ENCODE measurements at places on chromosomes 2 and 18.

- DNase-seq: no peak
Observed at GRCh38 chr18:39453356-39453755, 1887.8 kb upstream of the CELF4 start.

DNA sequence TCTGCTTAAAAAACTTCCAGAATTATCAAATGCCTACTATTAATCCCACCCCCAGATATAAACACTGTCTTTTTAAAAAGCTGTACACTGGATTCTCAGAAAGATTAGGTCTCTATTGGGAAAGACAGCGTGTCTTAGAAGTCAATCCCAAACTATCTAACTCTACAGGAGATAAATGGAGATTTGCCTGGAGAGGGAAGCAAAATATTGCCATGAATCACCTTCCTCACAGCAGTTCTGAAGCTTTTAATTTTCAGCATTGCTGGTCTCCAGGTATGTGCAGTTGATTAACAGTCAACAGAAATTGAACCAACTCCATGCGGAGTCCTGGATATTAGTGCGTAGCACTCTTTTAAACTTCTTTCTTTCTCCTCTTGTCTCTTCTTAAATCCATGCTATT is 122.2 kb downstream of the DSC3 start:
- DNase-seq: no peak

- no peak for DNase-seq
Observed at GRCh38 chr2:74440378-74441169, 1.2 kb downstream of the RTKN start.

- no peak for DNase-seq
Observed at GRCh38 chr2:39114771-39115170, 6.1 kb downstream of the SOS1 start.

DNA sequence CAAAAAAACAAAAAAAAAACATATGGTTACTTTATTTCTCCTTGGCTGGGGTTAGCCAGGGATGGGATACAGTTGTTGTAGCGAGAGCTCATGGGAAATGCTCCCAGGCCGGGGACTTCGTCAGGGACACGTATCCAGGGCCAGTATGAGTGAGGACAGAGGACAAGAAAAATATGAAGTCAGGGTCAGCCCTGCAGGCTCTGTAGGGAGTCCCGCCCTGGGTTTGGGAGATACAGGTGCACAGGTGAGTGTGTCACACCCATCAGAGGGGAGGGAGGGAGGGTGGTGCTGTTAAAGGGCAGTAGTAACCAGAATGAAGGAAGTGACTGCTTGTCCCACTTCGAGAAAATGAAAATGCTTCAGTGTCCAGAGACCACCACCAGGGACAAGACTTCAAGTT is 55.6 kb upstream of the RBM44 start:
- DNase-seq: no peak

DNA sequence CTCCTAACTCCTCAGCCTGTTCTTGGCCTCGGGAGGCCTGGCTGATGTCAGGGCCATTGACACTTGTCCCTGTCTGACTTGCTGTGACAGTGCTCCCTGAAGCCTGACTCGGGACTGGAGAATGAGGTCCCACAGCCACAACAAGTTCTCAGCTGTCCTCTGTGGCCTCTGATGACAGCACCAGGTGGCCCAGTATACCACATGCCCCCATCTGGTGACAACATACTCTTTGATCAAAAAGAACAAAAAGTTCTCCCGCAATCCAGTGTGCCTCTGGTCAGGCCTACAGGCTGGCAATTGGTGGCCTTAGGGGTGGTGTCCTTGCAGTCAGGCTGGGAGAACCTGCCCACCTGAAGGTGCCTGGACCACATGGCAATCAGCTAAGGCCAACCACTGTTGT is 102.6 kb downstream of the SEPTIN10 start:
- no peak for DNase-seq

- no peak for DNase-seq
Observed at GRCh38 chr2:105864262-105864661, 119.5 kb downstream of the NCK2 start.

GRCh38 chr2:230010501-230010900 is 58.2 kb downstream of the SLC16A14 start:
- no peak for DNase-seq

DNA sequence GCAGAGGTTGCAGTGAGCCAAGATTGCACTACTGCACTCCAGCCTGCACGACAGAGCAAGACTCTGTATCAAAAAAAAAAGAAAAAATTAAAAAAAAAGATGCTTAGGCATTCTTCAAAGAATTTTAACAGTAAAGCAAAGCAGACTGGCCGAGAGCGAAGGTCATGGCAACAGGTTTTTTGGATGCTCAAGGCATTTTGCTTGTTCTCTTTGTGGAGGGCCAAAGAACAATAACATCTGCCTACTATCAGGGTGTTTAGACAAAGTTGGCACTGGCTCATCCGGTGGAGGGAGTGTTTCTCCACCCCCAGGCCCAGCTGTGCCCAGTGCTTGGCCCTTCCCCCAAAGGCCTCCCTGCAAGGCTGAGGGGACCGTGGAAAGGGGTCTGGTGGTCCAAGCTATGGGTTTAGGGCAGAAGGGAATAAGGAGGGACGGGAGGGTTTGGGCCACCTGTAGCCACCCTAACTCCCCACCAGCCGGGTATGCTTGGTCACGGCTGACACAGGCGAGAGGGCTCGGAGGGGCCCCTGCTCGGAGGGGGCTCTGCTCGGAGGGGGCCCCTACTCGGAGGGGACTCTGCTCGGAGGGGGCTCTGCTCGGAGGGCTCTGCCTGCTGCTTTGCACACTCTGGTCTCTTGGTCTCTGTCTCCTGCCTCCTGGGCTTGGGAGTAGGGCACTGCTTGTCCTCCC is 26.7 kb upstream of the ALLC start:
- no peak for DNase-seq

- DNase-seq: no peak
Observed at GRCh38 chr2:235610696-235611257, 116.9 kb downstream of the AGAP1 start.

DNA sequence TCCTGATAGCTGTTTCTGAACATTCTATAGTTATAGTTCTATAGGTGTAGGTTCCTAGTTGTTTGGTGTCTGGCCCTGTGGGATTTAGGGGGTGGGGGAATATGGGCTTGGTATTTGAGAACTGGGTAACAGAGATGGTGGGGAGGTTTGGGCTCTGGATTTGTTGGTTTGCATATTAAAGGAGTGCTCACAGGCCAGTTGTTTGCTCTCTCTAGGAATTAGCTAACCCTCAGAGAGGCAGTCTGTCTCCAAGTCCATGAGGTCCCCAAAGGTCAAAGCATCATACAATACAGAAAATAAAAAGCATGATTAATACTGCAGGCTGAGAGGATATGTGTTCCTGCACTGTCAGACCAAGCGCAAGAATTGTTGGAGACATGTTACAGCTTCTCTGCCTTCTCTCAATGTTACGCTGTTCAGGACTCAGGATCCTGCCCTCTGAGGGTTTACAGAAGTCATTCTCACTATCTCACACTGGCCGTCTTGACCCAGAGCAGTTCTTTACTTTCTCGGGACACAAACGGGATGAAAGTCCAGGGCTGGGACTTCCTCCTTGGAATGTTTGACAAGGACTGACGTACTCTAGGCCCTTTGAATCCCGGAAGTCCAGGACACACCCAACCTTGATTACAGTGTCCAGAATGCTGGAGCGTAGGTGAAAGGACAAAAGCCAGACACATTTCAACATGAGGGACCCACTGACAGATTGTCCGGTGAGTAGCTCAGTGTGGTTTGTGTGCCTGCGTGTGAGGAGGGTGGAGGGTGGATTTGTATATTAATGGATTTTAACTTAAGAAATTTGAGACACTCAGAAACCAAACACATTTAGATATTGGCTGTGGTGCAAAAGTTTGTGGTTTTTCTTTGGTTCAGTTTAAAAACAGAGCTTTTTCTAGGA is at the start of gene NOSTRIN:
Gene NOSTRIN, plus strand, starts transcription at position 677 of the 898 bp plus-strand sequence. Its CDS starts 10 bp downstream, at position 687.
- no peak for DNase-seq

GRCh38 chr2:17827316-17827715 is 11.1 kb downstream of the MSGN1 start:
- DNase-seq: no peak

- DNase-seq: no peak
Observed at GRCh38 chr2:203822240-203822639, 45.3 kb upstream of the CTLA4 start.

DNA sequence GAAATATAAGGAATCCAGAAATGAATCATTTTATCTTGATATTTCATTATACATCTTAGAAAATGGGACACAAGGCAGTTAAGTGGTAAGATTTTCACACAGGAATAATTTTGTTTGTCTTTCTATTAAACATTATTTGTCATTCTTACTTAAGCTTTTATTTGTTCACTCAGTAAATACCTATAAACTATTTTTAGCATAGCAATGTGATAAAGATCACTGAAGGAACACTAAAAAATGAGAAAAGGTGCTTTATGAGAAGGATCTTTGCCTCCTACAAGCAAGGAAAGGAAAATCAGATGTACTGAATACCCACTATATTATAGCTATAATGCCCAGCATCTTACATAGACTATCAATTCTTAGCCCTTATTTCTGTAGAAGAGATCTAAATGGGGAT is 176.2 kb upstream of the NYAP2 start:
- DNase-seq: no peak

DNA sequence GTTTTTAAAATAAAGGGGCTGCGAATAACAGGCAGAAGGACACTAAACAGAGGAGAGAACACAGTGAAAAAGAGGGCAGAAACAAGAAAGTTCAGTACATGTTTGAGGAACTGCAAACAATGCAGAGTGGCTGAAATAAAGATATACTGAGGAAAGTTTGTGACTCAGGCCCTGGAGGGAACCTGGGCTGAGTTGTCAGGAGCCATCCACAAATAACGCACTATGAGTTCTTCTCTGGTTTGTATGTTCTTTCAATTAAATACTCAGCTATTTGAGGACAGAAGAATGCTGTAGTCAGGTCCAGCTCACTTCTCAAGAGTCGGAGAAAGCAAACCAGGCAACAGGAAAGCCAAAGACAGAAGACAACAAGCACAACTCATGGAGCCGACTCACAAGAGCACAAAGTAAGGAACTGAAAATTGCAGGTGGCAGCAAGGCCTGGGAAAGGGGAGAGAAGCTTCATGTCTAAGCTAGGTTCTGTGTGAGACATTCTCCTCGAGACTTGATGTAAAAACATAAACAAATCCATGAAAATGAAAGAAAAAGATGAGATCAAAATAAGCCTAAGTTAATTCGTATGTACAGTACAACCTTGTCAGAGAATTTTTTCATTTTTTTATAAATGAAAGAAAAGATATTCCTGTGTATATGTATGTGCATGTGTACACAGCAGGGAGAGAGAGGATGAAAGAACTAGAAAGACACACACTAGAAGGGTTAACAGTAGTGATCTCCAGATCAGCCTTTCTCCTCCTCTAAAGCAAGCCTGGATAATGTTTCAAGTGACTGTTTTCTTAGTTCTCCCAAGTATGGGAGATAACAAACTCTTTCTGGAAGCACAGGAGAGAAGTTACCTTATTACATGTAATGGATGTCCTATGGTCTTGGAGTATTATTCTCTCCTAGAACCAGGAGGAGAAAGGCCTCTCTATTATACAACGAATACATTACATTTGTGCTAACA is 41.5 kb downstream of the CHN1 start:
- DNase-seq: no peak

- DNase-seq: no peak
Observed at GRCh38 chr2:148613231-148614013, 31.1 kb upstream of the EPC2 start.

GRCh38 chr18:61734396-61734795 is 158.4 kb downstream of the RNF152 start:
- no peak for DNase-seq

DNA sequence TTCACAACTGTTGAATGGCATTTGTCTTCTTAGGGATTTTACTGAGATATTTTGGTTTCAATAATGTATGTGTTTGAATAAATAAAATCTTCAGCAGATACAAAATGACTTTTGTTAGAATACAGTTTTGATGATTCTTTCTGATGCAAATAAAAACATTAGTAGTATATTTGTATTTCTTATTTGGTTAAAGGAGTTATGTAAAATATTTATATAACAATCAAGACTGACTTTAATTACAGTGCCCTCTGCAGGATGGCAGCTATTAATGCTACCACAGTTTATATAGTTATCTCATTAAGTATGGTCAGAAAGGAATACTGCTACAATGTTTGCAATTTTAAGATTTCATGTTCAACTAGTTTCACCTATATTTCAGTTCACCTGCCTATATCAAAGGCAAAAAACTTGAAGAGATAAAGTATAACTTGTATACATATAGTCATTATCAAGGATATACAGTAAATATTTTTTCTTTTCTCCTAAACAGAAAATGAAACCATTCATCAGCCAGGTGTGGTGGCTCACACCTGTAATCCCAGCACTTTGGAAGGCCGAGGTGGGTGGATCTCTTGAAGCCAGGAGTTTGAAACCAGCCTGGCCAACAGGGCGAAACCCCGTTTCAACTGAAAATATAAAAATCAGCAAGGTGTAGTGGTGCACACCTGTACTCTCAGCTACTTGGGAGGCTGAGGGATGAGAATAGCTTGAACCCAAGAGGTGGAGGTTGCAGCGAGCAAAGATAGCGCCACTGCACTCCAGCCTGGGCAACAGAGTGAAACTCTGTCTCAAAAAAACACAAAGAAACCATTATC is 19.8 kb downstream of the ARL5A start:
- DNase-seq: no peak

DNA sequence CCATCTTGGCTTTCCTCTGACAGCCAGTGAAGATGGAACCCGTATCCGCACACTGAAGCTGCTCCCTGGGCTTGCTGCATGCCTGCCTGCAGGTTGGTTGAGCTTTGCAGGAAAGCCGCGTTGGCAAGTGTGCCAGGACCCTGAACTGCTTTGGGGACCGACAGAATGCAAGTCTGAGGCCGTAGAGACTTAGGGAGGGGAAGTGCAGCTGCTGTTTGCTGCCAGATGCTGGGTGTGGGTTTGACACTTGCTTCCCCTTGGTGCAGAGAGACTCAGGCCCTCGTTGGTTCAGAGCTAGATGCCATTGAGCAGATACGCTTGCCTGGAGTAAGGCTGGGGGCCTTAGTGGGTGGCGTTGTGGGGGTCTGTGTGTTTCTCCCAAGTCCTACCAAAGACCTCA is 13.1 kb upstream of the PHLPP1 start:
- DNase-seq: no peak

DNA sequence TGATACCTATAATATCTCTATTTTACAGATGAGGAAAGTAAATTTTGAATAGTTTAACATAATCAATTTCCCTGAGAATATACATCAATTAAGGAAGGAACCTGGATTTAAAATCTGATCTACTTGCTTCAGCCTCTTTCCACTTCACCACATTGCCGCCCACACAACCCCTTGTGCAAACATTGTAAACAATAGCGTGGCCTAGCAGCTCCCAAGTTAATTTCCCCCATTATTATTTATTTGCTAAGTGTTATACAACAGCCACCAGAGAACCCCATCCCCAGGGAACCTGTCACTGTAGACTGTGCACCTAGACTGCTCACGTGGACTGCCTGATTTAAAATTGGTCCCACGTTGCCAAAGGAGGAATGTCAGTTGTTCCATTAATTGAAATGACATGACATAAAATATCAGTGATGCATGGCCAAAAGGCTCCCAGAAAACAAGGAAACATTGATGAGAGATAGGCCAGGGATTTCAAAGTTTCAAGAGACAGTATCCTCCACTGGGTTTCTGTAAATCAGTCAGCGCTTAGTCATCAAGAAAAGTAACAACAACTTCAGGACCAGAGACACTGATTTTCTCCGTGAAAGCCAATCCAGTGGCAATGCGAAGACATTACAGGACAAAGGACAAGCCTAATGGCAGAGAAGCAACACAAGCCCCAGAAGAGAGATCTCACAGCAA is 41.3 kb downstream of the SCG2 start:
- DNase-seq: no peak
